ENCODE measurements at places on chromosomes 5 and 9.

DNA sequence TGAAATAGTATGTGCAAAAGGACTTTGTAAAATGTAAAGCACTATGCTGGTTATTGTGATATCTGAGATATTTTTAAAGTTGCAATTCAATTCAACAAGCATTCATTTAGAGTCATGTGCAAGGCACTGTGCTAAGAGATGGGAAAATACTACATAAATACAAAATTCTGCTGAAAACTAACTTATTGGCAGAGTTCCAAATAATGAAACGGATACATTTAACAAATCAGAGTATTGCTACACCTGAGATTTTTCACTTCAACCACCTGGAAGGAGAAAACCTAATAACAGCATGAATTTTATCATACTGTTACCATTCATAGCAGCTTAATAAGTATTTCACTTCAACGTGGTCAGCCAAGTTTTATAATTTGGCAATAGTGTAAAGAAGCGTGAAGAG, 6.1 kb upstream of the CTNNAL1 start:
- no peak for DNase-seq

- no peak for DNase-seq
Observed at GRCh38 chr9:86445671-86446070, 91.5 kb upstream of the TUT7 start.

DNA sequence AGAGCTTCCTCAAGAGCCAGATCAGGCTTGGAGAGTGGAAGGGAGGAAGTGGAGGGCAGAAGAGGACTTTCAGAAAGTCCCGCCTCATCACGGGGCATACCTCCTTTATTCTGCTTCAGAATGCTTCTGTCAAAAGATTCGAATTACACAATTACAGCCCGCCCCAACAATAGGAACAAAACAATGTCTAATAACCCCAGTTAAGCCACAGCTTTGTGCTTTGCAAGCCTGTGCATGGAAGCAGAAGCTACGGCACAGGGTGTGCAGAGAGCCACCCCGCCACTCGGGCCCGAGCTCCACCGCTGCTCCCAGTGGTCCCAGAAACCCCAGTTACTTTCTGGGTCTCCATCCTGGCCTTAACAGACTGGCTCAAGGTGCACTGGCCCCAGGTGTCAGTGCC, 23.5 kb downstream of the HNRNPH1 start:
- peak; percentile 71 for DNase-seq

DNA sequence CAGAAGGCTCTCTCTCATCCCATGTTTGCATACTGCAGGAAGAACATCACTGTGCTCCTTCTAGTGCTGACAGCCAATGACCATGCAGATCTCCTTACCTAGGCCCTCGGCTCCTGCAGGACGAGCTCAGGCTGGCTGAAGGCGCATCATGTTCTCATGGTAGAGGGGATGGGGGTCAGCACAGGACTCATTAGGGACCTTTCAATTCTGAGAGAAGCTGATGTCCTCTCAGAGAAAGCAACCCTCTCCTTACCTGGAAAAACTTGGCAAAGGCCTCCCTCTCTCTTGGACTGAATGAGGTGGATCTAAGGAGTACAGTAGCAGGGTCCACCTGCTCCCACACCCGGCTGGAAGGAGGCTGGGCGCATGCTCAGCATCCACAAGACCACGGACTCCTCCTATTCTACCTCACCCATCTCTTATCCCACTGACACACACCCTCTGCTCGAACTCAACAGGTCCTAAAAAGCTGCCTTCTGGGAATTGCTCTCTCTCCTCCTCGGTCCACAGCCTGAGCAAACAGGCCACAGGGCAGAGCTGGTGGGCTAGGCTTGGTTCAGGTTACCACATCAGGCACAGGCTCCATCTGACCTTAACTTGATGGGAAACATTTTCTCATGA, 2.9 kb downstream of the IPPK start:
- DNase-seq: no peak

DNA sequence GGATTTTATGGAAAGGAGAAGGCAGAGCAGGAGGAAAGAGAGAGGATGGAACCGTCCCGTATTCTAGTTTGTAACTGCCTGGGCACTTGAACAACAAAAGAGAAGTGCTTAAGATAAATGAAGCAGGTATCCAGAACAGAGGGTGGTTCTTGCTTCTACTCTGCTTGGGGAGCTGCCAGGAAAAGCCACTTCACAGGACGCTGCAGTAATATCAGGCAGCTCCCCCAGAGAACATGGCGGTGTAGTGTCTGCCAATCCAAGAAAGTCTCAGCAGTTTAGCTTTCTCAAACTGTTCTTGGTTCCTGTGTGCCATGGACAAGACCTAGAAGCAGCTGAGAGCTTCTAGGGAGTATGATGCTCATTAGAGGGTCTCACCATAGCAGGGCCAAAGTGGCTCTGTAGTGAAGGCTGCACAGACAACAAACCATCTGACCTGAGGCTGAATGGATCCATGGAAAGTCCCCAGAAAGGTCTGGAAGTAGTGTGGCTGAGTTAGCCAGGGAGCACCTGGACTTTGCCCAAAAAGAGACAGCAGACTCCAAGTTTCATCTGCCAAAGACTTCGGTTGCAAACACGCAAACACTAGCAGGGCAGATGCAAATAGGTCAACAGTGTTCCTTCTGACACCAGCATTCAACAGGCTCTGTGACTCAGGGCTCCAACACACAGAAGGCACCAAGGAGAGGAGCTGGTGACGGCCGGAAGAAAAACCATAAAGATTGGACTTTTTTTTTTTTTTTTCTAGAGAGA, 72.2 kb upstream of the TNFSF8 start:
- DNase-seq: no peak

DNA sequence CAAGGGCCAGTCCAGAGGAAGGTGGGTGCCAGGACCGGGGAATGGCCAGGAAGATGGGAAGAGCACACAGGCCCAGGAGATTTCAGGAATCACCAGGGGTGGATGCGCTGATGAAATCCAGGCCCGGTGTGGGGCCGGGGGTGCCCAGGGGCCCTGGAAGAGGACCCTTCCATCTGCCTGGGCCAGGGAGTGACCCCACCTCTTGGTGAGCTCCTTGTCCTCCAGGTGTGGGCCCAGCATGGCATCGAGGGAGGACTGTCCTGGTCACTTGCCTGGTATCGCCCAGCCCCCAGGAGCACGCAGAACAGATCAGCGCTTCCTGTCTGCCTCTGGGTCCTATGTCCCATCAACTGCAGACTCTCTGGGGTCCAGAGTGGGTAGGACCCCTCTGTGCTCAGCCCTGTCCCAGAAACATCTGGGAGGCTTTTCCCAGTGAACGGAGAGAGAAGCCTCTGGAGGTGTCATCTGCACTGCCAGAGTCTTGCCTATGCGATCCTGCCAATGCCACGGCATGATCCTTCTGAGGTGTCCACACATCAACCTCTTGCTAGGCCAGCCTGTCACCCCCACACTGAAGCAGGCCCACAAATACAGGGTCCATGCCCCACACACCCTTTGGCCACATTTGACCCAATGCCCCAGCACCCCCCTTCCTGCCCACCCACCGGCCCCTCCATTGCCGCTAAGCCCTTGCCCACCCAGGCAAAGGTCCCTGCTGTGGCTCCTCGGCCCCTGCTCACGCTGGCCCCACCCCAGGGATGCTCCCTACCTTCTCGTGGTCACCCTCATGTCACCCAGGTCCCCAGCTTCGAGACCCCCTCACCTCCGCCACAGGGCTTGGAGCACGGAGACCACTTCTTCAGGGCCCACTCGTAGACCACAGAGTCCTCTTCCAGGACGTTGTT, 67.2 kb downstream of the ZNF354C start:
- DNase-seq: no peak

- DNase-seq: no peak
Observed at GRCh38 chr9:94866770-94867169, 140.3 kb downstream of the AOPEP start.

GRCh38 chr5:143521141-143521540, 117.7 kb upstream of the NR3C1 start:
- DNase-seq: no peak

DNA sequence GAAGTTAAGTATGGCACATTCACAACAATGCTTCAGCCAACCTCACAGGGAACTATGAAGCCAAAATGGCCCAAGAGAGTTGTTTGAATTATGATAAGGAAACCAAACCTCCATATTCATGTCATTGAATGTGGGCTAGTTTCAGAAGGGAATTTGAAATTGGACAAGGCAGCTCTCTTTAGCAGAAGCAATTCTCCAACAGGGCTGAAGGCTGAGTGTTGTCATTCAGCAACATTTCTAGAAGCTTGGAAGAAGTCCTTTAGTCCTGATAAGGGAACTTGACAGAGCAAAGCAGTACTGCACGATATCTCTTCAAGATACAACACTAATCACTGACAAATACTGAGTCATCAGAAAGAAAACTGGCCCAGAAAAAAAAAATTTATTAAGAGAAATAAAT, 115.4 kb downstream of the SLC25A46 start:
- no peak for DNase-seq

DNA sequence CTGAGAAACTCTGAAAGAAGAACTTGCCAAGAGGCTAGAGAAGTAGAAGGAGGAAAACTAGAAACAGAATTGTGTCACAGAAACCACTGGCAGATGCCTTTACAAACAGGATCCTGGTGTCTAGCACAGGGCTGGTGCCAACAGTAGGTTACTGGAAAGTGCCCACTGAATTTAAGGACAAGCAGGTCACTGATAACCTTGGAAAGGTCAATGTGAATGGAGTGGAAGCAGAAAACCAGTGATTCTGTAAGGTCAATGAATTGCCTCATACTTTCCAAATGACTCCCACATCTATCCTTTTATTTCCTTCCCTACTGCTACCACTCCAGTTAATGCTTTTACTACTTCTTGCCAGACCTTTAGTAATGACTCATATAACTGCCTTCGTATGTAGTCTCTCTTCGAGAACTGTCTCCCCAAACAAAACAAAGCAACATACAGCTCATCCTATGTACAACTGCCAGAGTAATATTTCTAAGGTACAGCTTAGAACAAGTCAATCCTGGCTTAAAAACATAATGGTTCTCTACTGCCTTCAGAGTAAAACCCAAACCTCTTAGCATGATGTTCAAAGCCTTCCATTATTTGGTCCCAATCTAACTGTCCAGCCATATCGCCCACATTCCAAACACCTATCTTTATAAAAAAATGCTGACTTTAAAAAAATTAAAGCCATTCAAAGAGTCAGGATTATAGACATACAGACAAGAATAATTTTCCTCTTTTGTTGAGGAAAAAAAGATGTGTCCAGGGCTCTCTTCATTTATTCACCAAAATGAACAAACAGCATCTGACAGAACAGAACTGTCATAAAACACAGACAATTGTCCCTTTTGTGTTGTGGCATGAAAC, 52.5 kb downstream of the NR3C1 start:
- DNase-seq: peak; percentile 65

- DNase-seq: no peak
Observed at GRCh38 chr5:79173626-79174025, 62.0 kb downstream of the BHMT start.

DNA sequence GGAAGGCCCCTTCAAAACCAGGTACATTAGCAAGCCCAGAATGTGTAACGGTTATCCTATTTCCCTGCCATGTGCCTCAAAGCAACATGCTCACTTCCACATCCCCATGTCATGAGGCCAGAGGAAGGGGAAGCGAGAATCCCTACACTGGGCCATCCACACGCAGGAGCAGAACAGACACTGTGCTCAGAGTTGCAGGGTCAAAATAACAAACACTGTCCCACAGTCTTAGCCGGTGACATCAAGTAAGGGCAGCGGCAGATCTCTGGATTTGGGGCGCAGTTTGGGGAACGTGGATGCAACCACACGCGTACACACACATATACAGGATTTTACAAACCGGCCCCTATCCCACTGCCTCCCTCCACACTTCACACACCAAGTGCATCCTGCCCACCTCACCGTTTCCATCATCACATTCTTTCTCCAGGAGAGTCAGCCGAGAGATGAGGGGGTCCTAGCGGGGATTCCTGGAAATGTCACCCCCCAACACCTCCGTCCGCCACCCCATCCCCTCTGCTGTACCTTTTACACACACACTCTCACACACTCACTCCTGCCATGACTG, 776 bp downstream of the APBA1 start:
- DNase-seq: peak; percentile 71

DNA sequence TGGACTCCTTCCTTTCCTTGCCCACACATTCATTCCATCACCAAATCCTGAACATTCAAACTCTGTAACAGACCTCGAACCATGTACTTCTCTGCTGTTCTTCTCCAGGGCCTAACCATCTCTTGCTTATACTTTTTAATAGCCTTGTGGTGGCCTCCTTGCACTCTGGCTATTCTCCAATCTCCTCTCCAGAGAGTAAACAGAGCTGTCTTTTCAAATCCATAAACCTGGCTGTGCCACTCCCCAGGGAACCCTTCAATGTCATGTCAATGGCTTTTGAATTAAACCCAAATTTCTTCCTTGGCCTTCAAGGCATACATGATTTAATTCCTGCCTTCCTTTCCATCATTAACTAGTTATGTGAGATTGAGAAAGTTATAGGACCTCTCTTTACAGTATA, 277.6 kb upstream of the EFNA5 start:
- no peak for DNase-seq

GRCh38 chr9:13971415-13971814, 342.5 kb downstream of the NFIB start:
- no peak for DNase-seq

- peak; percentile 59 for DNase-seq
Observed at GRCh38 chr9:76245518-76245917, 148.7 kb downstream of the RFK start.

GRCh38 chr9:114538241-114538640, 33.0 kb upstream of the WHRN start:
- no peak for DNase-seq

GRCh38 chr5:23448627-23449026, 58.8 kb upstream of the PRDM9 start:
- DNase-seq: no peak

DNA sequence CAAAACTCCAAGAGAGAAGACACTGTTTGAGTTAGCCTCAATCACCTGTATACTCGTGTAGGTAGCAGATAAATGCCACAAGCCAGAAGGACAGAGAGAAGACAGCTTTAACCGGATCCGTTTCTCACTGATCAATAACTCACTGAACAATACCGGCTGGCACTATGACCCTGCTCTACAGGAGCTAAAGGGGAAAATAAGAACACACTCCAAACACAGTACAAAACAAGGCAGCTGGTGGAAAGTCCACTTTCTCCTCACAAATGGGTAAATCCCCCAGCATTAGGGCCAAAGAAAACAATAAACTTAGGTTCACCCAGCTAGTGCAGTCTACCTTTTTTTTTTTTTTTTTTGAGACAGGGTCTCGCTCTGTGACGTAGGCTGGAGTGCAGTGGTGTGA, 169.4 kb downstream of the CRB2 start:
- DNase-seq: no peak

- no peak for DNase-seq
Observed at GRCh38 chr9:123669346-123669745, 260.6 kb downstream of the DENND1A start.

DNA sequence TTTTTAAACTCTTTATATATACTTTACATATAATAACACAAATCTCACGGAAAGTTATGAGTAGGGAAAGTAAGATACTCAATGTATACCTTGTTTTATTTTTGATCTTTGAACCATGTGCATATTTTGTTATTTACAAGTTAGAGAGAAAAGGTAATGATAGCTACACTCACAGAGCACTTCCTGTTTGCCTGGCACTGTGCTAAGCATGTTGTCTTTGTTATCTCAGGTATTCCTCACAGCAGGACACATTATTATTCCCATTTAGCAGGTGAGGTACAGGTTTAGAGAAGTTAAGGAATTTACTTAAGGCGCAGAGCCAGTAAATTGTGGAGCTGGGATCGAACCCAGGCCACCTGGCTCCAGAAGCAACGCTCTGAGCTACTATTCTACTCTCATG, 3.0 kb downstream of the C9 start:
- DNase-seq: no peak
